ENCODE measurements at places on chromosomes 7 and 10. TPM values are rescaled to one million over a fixed set of nuclear protein-coding genes. Genes with fewer than 3 reads are reported as not detected.

LDB3 gene
- polyA plus RNA-seq = 0.13 TPM

PDE1C gene
- polyA plus RNA-seq = not detected

SVOPL gene
- polyA plus RNA-seq = not detected

TRPV5 gene
- polyA plus RNA-seq = not detected

CPN1 gene
- not detected for polyA plus RNA-seq

CAMK2B gene
- not detected for polyA plus RNA-seq

DNAAF5 gene
- 2.7 TPM for polyA plus RNA-seq

IDE gene
- 11.7 TPM for polyA plus RNA-seq

SPDYE17 gene
- polyA plus RNA-seq = not detected

TMEM225B gene
- 1.6 TPM for polyA plus RNA-seq

ELMO1 gene
- 86.5 TPM for polyA plus RNA-seq

EFCAB10 gene
- polyA plus RNA-seq = not detected

TAS2R4 gene
- not detected for polyA plus RNA-seq

FAM13C gene
- polyA plus RNA-seq = not detected

CNPY1 gene
- not detected for polyA plus RNA-seq

CPVL gene
- polyA plus RNA-seq = 1.6 TPM

All from IgD-negative memory B cell (primary cell).